ENCODE measurements at places on chromosomes 2 and 18.

DNA sequence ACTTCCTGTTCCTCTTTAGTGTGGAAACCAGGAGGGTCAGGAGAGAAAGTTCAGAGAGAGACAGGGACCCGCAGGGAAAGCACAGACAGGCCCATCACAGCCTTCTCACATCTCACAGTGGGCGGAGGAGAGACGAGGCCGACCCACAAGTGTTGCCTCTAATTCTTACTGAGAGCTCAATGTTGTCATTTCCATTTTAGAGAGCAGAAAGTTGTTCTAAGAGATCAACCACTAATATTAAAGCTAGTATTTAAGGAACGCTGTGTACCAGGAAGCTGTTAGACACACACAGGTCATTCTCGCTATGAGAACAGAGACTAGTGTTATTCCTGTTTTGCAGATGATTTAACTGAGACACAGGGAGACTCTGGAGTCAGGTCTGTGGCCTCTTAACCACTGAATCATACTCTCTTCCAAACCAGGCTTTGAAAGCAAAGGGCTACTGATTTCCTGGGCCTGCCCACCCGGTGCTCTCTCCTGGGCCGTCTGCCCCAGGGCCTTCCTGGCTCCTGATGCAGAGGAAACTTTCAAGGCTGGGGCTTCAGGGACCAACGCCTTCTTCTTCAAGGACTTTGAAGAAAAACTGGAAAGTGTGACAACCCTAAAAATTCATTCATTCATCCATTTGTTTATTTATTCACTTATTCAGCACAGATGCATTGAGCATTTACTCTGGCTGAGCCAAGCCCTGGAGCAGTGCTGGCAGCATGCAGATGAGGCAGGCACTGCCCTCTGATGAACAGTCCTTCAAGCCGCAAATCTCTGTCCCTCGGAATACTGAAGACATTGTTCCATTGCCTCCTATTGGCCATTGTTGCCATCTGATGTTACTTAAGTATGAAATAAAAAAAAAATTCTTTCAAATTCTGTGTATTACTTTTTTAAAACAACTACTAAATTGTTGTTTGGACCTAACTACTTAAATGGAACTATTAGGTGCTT lies 37.2 kb upstream of the BIN1 start:
- peak; percentile 87 for DNase-seq

DNA sequence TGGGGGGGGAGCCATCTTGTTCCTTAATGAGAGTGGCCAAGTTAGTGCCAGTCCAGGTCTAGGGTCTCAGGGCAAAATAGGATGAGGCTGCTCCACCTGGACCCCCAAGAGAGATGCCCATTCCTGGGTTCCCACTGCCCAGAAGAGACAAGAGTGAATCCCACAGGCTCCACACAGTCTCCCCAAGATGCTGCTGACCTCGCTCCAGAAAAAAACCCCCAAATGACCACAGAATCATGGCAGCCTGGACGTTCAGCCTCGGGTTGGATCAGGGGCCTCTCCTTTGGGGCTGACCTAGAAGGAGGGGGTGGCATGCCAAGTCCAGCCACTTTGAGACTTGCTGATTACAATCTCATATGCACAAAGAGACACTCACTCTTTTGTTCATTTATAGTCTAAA lies 25.1 kb downstream of the STAT1 start:
- no peak for DNase-seq

DNA sequence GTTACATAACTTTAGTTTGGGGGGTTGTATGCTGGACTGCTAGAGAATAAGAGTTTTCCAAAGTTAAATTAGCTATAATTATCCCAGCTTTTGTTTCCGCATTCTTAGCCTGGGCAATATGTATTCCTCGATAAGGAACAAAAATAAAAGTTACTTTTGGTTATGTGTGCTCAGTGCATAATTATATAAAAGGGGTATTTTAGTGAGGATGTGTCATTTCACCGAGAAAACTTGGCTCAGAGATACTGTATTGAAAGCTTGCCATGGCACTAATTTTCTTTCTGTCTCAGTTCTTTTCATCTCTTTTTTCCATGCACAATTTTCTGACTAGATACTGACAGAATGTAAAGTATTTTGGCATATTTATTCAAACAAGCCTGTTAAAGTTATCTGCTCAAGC lies 28.2 kb downstream of the ARHGAP15 start:
- DNase-seq = no peak

DNA sequence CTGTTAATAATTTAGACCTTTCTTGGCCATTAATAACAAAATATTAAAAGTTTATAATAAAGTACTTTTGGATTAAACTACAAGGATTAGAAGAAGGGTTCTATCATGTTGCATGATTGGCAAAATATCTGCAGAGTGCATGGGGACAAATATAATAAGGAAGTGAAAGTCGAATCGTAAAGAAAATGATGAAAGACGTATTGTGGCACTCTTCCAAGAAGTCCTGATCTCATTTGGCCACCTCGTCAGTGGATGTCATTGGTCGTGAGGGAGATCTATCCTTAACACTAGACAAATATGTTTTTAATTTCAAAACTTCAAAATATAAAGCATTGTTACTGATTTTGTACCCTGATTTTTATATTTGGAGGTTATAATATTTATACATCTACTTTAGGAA lies 197.7 kb upstream of the STON1 start:
- no peak for DNase-seq

GRCh38 chr2:161420406-161421074 lies 4.4 kb downstream of the TBR1 start:
- DNase-seq = no peak

- DNase-seq = no peak
Observed at GRCh38 chr2:24521975-24522639, 31.1 kb downstream of the NCOA1 start.

GRCh38 chr18:11671156-11671555 lies 17.9 kb upstream of the GNAL start:
- DNase-seq = no peak

DNA sequence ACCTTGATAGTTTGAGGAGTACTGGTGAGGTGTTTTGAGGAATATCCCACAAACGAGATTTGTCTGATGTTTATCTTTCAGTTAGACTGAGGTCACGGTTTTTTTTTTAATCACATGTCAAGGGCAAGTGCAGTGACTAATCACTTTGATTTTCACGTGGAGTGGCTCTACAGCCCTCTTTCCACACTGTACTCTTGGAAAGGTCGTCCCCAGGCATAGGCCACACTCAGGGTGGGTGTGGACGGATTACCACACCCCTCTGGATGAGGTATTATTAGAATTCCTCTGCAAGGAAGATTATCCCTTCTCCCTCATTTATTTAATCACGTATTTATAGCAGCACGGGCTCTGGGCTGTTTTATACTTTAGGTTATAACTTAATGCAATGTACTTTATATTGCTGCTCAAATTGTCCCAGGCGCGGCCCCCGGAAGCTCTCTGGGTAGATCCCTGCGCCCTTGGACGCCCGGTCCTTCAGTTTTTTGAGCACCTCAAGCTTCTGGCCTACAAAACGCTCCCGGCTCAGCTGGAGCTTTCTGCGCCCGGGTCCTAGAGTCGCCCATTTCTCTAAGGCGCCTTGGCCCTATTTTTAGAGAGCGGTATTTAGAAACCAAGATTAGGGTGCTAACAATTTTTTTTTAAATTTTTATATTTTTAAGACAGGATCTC lies 515 bp upstream of the PLEKHB2 start:
- DNase-seq = peak; percentile 78

DNA sequence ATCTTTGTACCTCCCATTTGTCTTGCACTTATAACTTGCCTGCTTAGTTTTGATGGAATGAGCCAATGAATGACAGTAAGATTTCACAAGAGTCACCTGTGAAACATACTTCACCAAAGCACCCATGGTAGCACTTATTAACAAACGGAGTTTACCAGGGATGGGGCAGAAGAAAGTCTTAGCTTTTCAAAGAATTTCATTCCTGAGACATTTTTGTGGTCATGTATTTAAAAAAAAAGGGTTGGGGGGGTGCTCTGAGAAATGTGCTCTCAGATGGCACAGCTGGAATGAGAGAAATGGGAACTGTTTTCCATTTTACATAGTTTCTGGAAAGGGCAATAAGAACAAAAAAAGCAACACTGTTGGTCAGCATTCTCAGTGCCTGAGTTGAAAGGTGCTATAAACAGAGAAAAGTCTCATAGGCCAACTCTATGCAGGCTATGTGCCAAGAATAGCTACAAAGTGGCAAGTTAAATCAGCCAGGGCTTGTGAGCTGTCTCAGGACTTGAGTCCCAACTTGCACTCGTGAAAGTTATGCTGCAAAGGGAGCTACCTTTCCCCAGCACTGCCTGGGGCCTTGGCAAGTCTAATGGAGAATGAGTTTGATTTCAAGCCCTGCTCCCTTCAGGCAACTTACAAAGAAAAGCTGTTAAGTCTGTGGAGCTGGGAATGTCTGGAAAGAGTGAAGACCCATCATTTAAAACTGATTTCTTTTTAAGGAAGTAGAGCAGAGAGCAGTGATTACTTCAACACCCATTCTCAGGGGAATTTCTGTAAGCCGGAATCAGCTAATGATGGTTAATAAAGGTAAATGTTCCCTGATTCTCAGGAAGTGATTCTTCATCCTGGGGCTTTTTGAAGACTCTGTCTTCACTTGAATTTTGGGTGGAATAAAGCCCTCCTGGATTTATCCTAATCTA lies 170.6 kb downstream of the SLC8A1 start:
- peak; percentile 65 for DNase-seq

- no peak for DNase-seq
Observed at GRCh38 chr2:27446057-27446456, 3.9 kb downstream of the KRTCAP3 start.

DNA sequence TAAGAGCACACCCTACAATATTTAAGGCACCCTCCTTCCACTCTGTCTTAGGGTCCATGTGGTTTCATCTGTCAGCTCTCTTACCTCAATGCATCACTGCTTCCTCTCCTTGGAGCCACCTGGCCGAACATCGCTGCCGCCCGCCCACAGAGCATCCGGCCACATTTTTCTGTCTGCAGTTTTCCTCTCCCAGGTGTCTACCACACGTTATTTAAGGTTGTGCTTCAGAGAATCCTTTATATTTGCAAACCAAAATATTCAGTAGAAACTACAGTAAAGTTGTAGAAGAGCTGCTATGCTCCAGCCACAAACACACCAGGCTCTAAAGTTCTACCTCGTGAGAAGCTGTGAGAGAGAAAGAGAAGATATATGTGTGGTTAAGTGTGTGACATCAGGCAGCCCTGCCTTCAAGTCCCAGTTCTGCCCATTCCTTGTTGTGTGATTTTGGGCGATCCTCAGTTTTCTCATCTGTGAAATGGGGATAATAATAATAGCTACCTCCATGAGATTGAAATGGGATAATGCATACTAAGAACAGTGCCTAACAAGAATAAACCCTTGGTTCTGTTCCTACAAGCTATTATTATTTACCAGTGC lies 4.9 kb upstream of the STK17B start:
- no peak for DNase-seq

GRCh38 chr2:66578687-66579106 lies 143.8 kb downstream of the MEIS1 start:
- no peak for DNase-seq

- DNase-seq = no peak
Observed at GRCh38 chr2:109497911-109498870, 115.6 kb downstream of the SEPTIN10 start.

GRCh38 chr2:168825126-168825525 lies 22.7 kb downstream of the NOSTRIN start:
- DNase-seq = no peak

- peak; percentile 1 for DNase-seq
Observed at GRCh38 chr2:24993406-24994145, 21.8 kb upstream of the DNAJC27 start.

GRCh38 chr18:23578891-23579653 lies 7.2 kb downstream of the NPC1 start:
- peak; percentile 63 for DNase-seq

GRCh38 chr2:101515477-101515876 lies 40.6 kb upstream of the RFX8 start:
- DNase-seq = peak; percentile 75

DNA sequence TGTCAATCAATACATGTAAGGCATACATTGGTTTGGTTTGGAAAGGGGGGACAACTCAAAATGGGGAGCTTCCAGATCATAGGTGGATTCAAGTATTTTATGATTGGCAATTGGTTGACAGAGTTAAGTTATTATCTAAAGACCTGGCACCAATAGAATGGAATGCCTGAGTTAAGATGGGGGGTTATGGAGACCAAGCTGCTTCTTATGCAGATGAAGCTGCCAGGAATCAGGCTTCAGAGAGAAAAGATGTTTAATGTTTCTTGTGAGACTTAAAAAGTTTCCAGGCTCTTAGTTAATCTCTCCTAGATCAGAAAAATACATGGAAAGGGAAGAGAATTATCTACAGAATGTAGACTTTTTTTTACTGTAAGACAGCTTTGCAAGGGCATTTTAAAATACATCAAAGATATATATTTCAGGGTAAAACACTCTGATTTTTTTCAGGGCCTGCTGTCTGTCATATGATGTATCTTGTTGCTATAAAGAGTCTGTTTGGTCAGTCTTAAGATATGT lies 1343.2 kb upstream of the LRRTM1 start:
- DNase-seq = no peak

GRCh38 chr18:77044866-77045664 lies 87.5 kb downstream of the MBP start:
- DNase-seq = no peak

DNA sequence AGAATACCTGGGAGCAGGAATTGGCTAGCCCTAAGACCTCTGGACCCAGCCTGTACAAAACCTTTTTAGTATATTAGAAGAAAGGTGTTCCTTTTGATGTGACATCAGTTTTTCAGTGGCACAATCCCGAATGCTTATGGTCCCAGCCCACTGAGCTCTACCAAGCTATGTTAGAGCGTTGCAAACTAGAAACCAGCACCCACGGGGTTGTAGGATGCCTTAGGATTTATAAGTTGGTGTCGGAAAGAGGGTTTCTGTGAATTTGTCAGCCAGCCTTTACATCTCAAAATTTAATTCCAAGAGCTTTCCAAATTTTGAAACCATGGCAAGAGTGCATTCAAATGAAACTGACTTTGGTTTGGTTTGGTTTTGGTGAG lies 499 bp upstream of the LMAN1 start:
- peak; percentile 16 for DNase-seq

- DNase-seq = no peak
Observed at GRCh38 chr2:107742460-107743027, 84.1 kb upstream of the RGPD4 start.

DNA sequence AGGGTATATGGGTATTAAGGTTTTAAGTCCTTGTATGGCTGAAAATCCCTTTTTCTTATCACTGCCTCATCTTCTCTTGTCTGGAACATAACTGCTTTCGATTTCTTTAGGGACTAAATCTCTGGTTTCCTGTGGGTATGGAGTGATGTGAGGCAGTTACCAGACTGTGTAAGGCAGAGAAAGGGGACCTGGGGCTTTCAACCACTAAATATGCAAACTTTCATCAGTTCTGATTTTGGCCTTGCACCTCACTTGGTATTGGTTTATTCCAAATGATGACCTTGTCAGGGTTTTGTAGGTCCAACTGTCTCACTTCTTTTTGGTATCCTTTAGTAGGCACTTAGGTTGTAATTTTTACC lies 9.3 kb downstream of the MAP4K4 start:
- peak; percentile 50 for DNase-seq

- DNase-seq = no peak
Observed at GRCh38 chr2:234916674-234917073, 35.1 kb upstream of the SH3BP4 start.

- no peak for DNase-seq
Observed at GRCh38 chr2:142723236-142723635, 154.2 kb upstream of the KYNU start.

- DNase-seq = no peak
Observed at GRCh38 chr18:48714873-48715272, 176.0 kb downstream of the CTIF start.

Data from iris pigment epithelial cell (primary cell).